Activated naive CD4-positive, alpha-beta T cell treated with Interleukin-2 at 50 U/mL for 16 hours (primary cell): ENCODE measurements at places on chromosomes 1 and 21.

DNA sequence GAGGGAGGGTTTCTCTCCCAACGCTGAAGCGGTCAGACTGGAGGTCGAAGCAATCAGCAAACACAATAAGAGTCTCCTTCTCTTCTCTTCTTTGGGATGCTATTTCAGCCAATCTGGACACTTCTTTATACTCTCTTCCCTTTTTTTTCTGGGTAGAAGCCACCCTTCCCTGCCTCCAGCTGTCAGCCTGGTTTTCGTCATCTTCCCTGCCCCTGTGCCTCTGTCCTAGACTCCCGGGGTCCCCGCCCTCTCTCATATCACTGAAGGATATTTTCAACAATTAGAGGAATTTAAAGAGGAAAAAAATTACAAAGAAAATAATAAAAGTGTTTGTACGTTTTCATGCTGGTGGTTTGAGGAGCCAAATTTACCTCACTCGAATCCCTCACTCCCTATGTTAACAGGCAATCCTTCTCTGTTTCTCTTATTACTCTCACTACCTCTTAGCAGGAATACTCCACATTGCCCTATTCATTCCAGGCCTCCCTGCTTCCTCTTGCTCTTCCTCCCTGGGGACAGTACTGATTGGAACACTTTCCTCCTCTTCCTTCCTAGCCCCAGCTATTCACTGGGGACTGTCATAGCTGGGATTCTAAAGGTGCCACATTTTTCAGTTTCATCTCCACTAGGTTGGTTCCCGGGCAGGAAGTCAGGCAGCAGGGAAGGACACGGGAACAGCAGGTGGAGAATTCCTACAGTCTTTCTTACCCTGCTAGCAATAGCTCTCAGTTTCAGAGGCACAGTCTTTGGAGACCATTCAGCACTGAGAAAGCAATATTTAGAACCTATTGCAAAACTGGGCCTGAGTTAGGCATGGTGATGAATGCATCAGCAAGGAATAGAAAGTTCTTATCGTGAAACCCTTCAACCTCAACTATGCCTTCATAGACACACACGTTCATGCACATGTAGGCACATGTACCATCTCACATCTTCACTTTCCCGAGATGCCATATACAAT lies 288.0 kb downstream of the PBX1 start:
- DNase-seq: no peak

- DNase-seq: no peak
These were observed 74.5 kb downstream of the NFIA start for GRCh38 chr1:61156576-61157467.

DNA sequence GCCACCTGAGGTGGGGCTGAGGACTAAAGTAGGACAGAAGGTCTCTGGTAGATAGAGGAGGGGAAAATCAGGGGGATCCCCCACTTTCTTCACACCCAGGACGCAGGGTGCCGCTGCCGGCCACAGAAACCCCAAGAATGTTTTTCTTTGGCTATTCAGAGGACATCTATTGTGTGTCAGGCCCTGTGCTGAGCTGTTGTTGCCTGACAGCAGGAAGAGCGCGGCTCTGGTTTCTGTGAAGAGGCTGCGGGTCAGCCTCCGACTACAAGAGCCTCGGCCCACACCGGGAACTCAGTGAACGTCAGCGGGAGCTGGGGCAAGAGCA lies 407 bp upstream of the PIGV start:
- DNase-seq: peak; percentile 74

DNA sequence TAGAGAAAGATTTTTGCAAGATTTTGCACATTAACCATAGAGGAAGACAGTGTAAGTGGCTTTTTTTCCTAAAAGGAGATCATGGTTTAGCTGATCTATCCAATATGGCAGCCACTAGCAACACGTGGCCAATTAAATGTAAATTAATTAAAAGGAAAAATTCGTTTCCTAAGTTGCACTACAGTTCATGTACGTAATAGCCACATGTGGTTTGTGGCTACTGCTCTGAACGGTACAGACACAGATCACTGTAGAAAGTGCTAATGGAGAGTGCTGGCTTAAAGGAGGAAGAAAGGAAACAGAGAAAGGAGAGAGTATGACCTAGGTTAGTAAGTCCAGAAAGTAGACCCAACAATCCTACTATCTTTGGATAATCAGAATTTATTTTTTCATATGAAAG lies 170.8 kb downstream of the SIPA1L2 start:
- DNase-seq: no peak

- no peak for DNase-seq
These were observed 17.0 kb downstream of the ATP5PO start for GRCh38 chr21:33898586-33898985.

DNA sequence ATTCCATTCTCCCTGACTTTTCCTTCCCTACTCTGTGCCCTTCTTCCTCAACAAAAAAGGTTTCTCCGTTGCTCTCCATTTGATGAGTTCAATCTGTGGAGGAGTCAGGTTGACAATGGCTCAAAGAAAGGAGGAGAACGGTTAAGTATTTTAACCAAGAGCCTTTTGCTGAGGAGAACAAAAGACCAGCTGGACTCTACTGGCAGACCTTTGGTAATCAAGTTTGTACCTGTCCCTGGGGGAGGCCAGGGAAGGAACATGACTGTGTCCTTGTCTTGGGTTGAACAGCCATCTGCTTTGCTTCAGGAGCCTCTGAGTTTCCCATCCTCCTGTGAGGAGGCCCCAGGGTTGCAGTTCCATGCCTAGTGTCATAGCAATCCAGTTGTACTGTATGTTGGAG lies 29.9 kb downstream of the TTF2 start:
- no peak for DNase-seq

DNA sequence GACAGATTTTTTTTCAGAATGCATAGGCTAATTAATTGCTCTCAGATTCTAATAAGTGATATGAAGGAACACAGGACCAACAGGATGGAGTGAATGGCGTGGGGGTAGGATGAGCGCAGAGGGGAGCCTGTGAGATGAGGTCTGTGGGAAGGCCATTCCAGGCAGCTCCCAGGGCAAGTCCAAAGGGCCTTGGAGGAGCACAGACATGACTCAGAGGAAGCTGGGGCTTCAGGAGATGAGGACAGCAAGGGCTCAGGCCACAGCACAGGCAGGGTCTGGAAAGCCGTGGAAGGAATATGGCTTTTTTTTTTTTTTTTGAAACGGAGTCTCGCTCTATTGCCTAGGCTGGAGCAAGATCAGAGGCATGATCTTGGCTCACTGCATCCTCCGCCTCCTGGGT lies 35.1 kb downstream of the FMN2 start:
- no peak for DNase-seq

DNA sequence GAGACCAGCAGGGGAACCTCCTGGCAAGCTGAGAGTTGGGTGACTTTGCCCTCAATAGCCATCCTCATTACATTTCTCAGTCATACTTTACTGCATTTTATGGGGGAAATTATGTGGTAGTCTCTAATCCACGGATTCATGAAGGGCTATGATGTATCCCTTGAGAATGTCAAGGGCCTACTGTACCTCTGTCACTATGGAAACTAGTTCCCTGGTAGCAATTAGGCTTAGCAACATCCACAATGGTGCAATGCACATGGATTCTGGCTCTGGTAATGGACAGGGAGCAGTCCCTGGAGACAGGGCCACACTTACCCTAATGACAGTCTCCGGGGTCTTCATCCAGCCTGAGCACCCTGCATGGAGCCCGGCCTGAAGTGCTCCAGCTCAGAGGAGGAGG lies 26.5 kb downstream of the LRRN2 start:
- no peak for DNase-seq

DNA sequence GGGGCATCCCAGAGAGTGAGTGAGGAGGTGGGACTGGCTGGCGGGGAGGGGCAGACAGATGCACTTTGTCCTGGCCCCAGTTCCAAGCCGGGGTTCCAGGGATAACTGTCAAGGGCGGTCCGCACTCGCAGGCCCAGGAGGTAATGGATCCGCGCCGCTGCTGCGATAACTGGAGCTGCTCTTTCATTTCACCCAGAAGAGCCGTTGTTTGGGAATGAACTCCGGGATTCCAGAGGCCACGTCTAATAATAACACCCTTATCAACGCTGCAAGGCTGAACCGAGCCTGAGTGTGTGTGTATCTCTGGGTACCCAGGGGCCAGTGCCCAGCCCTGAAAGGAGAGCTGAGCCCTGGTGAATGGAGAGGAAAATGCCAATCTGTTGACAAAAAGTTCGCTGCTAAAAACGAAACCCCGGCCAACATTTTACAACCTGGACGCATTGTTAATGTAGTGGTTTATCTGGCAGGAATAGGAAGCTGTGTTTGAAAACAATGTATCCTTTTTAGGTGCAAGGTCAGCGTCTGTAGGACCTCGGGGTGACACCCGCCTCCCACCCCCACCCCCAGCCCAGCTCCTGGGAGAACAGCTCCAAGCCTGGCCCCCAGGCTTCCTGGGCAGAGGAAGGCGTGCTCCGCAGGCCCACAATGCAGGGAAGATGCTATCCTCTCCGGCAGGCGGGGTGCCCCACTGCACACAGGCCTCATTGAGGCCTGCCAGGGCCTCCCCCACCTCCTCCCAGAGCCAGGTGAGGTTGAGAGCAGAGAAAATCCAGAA lies 119.7 kb downstream of the PROX1 start:
- DNase-seq: no peak

DNA sequence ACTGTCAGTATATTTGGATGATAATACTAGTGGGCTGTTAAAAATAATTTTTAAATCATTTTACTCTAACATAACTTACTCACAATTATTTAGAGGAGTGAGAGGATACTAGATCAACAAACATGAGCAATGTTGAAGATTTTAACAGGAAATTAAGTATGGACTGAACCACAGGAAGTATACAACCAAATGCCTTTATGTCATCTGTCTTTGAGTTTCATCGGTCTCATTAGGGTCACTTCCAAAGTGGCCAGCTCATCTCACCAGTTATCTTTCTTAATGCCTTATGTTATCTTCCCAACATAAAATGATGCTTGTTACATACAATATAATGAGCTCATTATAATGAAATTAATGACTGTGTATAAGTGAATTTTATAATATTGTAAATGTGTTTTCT lies 1.5 kb upstream of the RGS1 start:
- DNase-seq: no peak

DNA sequence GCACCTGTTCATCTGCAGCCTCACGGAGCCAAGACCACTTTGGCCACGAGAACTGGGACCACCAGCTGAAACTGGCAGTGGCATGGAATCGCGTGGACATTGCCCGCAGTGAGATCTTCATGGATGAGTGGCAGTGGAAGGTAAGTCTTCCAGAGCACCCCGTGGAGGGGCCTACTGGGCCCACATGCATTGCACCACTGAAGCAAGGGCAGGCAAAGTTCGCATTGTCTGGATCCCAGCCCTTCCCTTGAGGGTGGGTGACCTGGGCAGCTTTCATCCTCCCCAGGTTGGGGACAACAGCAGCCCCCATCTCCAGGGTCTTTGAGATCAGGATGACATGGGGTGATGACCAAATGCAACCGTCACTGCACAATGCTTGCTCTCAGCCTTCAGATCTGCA lies 37.5 kb downstream of the TRPM2 start:
- no peak for DNase-seq

DNA sequence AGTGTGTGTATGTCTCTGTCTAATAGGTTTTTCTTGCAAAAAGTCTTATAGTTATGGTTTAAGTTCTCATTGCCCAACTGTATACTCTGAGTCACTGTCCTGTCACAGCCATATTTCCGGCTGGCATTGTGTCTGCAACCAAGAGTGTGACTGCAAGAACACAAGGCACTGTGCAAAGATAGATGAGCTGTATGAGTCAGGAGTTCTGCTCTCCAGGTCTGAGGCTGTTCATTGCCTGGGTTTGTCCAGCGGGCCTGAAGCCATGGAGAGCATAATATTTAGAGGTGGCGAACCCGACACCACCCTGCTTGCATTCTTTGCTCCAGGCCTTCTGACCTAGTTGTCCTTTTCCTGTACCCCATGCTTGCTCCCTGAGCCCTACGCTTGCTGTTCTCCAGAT lies 50.9 kb upstream of the CNIH3 start:
- no peak for DNase-seq

DNA sequence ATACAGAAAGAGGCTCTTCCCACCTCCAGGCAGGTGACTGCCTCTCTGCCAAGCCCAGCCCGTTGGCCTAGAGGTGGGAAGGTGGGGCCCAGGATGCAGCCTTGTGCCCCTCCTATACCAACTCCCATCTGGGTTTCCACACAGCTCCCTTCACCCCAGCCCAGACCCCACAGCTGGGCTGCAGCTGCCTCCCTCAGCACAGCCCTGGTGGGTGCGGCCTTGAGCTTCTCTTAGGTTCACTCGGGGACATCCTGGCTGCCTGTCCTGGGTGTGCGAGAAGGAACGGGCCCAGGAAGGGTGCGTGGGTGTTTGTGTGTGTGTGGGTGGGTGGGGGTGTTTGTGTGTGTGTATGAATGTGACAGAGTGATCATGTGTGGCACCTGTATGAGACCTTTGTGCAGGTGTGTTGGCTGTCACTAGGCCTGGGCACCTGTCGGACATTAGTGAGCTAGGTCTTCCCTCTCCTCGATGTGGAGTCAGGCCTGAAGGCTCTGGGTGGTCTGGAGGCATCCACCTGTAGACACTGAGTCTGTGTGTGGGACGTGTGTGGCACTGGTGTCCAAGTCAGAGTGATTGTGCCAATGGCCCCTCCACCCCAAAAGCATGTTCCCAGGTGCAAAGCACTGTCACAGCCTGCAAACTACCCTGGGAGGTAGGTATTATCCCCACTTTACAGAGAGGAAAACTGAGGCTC lies 30.7 kb downstream of the FOXO6 start:
- no peak for DNase-seq

DNA sequence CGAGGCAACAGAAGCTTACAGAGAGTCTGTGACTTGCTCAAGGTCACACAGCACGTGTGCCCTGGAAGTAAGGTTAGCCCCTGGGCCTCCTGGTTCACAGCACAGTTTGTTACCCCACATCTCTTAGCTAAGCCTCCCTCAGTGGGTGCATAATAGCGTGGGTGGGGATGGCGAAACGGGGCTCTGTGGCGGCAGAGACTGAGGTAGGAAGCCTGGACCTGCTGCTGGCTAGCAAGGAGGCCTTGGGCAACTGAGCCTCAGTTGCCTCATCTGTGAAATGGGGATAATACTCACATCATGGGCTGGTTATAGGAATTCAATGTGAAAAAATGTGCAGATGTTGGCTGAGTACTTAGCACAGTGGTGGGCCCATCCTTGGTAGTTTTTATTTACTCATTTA lies 596 bp downstream of the PADI4 start:
- DNase-seq: no peak

DNA sequence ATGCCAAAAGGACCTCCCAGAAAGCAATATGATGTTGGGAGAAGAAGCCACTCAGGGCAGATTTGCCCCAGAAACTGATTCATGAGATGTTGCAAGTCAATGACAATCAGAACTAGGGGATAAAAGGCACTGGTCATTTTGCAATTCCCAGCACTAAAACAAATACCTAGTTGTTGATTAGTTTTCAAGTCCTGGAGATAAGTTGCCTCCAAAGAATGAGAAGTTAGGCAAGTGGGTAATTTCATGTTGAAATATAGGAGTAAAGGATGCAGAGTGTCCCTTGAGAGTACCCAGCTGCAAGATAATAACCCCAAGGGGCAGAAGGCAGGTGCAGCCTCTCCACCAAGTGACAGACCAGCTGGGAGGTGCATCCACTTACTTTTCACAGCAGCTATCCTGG lies 363.6 kb downstream of the PBX1 start:
- DNase-seq: no peak

GRCh38 chr1:23249787-23250454 lies 32.6 kb upstream of the HTR1D start:
- DNase-seq: no peak

GRCh38 chr1:227941509-227942020 lies 6.2 kb downstream of the WNT9A start:
- no peak for DNase-seq

GRCh38 chr1:192832492-192832891 lies 23.7 kb downstream of the RGS2 start:
- DNase-seq: no peak
